ENCODE measurements at places on chromosomes 13 and 19. TPM values are rescaled to one million over a fixed set of nuclear protein-coding genes. Genes with fewer than 3 reads are reported as not detected.

Gene GDF15
- total RNA-seq: 1.2 TPM

DNA sequence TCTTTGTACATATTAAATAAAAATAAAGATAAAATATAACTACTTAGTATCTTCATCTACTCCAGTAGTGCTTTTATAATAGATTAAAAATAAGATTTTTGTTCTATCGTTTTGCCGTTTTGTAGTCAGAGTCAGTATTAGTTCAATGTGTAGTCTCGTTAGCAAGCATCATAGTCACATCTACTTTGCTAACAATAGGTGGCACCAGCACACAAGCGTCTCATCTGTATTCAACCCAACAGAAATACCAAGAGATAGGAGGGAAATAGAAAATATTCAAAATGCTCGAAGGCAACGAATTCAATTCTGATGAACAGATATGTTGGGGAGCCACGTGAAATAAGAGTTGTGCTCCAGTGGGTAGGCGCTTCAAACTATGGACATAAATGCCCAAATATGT is 21.4 kb upstream of the MICU2 start:
- H3K27me3 ChIP-seq: no peaks in the 10 kb centered on the region
- peak; percentile 24 for DNase-seq
- no peaks in the 10 kb centered on the region for H3K4me1 ChIP-seq
- H3K36me3 ChIP-seq: no peaks in the 10 kb centered on the region
- H3K4me3 ChIP-seq: no peak overlapping the region

DNA sequence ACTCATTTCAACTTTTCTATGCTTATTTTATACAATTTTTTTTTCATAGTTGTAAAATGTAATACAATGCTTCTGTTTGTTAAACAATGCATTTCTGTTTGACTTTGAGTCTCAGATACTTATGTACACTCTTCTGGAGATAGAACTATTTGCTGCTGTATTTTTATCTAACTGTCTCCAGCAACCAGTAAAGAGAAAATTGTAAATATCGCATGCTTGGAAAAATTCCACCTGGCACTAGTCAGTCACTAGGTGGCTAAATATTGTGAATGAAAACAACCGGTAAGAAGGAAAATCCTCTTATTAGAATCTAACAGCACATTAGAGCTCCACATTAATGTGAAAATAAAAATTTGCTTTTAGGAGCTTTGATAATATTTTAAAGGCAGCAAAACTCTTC is 876.5 kb downstream of the PCDH9 start:
- no peaks in the 10 kb centered on the region for H3K4me1 ChIP-seq
- no peak overlapping the region for H3K27ac ChIP-seq

GRCh38 chr13:99228737-99229691 is 28.4 kb downstream of the UBAC2 start:
- H3K4me1 ChIP-seq: peaks cover 86% of the 10 kb centered on the region
- H3K27ac ChIP-seq: peak overlapping the region; percentile 52
- DNase-seq: no peak
- H3K27me3 ChIP-seq: no peaks in the 10 kb centered on the region
- H3K36me3 ChIP-seq: no peaks in the 10 kb centered on the region

- no peak for DNase-seq
- H3K27me3 ChIP-seq: no peaks in the 10 kb centered on the region
- H3K27ac ChIP-seq: no peak overlapping the region
- no peak overlapping the region for H3K4me3 ChIP-seq
- H3K36me3 ChIP-seq: no peaks in the 10 kb centered on the region
These were observed 275.8 kb upstream of the SOX1 start for GRCh38 chr13:111791131-111791530.

Gene GPR12
- not detected for total RNA-seq

- H3K4me3 ChIP-seq: no peak overlapping the region
- no peaks in the 10 kb centered on the region for H3K4me1 ChIP-seq
- DNase-seq: no peak
- no peaks in the 10 kb centered on the region for H3K36me3 ChIP-seq
- no peaks in the 10 kb centered on the region for H3K27me3 ChIP-seq
- H3K27ac ChIP-seq: no peak overlapping the region
These were observed 14.6 kb downstream of the IFNL3 start for GRCh38 chr19:39230096-39230764.

Measured in CD4-positive, alpha-beta memory T cell (primary cell).